ENCODE measurements at places on chromosomes 12 and 14.

DNA sequence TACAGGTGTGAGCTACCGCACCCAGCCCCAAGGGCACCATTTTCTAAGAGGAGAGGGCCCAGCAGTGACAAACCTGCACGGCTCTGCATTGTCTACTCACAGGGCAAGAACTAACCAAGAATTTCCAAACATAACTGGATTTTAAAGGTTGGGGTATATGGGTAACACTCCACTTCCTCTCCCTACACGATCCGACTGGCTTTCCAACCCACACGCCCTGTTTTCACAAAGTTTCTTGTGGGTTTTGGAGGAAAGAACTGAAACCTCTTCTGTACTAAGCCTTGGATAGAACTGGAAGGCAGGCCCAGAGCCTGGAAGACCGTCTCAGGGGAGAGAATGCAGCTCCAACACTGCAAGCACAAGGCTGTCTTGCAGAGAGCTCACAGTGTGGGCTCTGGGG, 24.9 kb downstream of the SNRNP35 start:
- DNase-seq, result no peak
- peaks cover 13% of the 10 kb centered on the region for H3K4me1 ChIP-seq
- no peak overlapping the region for H3K27ac ChIP-seq
- H3K4me3 ChIP-seq, result no peak overlapping the region
- no peaks in the 10 kb centered on the region for H3K27me3 ChIP-seq

- H3K27me3 ChIP-seq, result no peaks in the 10 kb centered on the region
- DNase-seq, result no peak
Observed at GRCh38 chr14:51929166-51929565, 60.2 kb upstream of the RTRAF start.

GRCh38 chr14:87111126-87111525, 881.9 kb downstream of the GALC start:
- no peaks in the 10 kb centered on the region for H3K27me3 ChIP-seq
- H3K4me1 ChIP-seq, result no peaks in the 10 kb centered on the region
- H3K4me3 ChIP-seq, result no peak overlapping the region

GRCh38 chr12:104207416-104208205, 8.0 kb upstream of the TXNRD1 start:
- no peak for DNase-seq
- H3K27me3 ChIP-seq, result peaks cover 9% of the 10 kb centered on the region

DNA sequence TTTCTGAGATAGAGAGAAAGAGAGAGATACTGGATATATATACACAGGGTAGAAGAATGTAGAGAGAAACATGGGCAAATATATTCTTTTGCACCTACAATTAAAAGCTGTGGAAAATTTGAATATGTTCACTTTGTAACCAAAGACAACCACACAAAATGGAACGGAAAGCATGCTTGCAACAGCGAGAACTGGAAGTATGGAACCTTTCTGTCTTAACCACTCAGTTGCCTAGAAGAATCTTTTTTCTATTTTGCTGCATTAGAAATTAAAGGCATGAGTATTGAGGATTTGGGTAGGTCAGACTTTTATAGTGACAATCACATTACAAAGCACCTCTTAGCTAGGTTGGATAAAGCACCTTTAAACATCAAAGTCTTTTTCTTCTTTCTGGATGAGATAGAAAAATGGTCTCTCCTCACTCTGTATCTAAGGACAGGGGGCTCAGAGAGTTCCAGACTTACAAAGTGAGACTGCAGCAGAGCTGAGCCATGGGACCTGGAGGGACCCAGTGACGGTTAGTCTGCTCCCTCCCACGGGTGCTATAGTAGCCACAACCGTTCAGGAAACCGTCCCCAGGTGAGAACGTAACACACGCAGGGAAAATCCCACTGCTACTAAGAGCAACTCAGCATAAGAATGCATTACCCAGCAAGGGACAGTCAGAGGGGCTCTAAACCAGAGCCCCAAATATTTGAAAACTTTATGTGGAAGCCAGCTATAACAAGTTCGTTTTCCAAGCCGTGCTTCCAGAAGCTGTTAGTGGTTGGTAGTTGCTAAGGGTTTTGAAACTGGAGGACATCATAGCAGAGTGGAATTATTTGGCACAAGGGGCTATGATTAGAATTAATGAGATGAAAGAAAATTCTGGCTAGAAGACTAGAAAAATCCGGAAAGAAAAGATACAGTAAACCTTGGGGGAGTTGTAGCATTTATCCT, 97.1 kb downstream of the DAD1 start:
- peaks cover 98% of the 10 kb centered on the region for H3K4me1 ChIP-seq
- DNase-seq, result no peak
- H3K36me3 ChIP-seq, result no peaks in the 10 kb centered on the region
- peak overlapping the region; percentile 42 for H3K4me3 ChIP-seq
- peak overlapping the region; percentile 88 for H3K27ac ChIP-seq

DNA sequence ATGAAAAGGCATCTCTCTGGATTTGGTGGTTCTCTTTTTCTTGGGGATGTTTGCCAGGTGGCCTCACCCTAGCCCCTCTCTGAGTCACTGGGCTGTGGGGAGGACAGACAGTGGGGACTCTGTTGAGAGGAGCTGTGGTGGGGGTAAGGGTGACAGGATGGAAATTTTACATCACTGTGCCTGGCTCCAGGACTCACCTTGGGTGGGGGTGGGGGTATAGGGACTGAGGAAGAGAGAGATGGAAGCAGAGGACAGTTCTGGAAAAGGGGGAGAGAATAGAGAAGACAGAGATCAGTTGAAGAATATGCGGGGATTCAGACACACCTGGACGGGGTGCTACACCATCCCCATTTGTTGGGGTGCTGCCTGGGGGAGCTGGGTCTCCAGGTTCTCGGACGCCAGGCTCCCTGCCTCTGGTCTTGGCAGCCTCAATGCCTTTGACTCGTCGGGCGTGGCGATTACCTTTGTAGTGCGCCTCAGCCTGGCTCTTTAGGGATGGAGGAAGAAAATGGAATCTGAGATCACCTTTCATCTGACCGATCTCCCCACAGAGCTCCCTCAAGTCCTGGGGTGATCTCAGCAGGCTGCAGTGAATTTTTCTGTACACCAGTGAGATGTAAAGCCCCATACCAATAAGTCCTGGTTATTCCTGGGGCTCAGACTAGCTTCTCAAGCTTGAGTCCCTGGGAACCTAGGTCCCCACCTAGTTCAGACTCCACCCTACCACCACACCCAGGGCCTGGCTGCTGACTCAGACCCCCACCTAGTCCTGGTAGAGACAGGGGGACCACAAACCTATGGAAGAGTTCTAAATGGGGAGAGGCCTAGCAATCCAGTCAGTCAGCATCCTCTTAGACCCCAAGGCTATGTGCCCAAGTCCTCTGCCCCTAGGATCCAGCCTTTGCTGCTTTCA, 9.6 kb upstream of the GPR84 start:
- H3K27me3 ChIP-seq, result no peaks in the 10 kb centered on the region
- peaks cover 11% of the 10 kb centered on the region for H3K4me1 ChIP-seq
- peaks cover 13% of the 10 kb centered on the region for H3K36me3 ChIP-seq
- DNase-seq, result no peak

GRCh38 chr12:44500423-44500822, 375.7 kb downstream of the NELL2 start:
- H3K27ac ChIP-seq, result no peak overlapping the region
- no peak overlapping the region for H3K4me3 ChIP-seq
- H3K27me3 ChIP-seq, result peaks cover 2% of the 10 kb centered on the region

- DNase-seq, result no peak
- H3K4me1 ChIP-seq, result peaks cover 3% of the 10 kb centered on the region
- no peak overlapping the region for H3K27ac ChIP-seq
- H3K36me3 ChIP-seq, result peaks cover 25% of the 10 kb centered on the region
Observed at GRCh38 chr12:49527361-49528130, 11.3 kb upstream of the KCNH3 start.

DNA sequence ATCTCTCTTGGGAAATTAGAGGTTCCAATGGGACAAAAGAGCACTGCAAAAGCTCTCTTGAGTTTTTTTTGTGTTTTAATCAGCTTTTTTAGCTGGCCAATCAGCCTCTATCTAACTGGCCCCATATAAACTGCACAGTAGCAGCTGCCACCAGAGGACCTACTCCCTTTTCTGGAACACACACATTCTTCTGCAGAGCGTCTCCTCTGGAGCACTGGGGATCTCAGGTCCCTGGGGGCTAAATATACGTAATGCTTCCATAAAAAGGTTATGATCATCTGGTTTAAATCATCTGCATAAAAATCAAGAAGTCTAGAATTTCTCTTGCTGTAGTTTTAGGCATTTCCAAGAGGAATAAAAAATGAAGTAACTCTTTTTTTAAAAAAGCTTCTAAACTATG, 32.3 kb downstream of the TSPAN8 start:
- no peak overlapping the region for H3K27ac ChIP-seq
- H3K27me3 ChIP-seq, result no peaks in the 10 kb centered on the region
- DNase-seq, result no peak
- no peak overlapping the region for H3K4me3 ChIP-seq
- no peaks in the 10 kb centered on the region for H3K4me1 ChIP-seq
- H3K36me3 ChIP-seq, result no peaks in the 10 kb centered on the region

DNA sequence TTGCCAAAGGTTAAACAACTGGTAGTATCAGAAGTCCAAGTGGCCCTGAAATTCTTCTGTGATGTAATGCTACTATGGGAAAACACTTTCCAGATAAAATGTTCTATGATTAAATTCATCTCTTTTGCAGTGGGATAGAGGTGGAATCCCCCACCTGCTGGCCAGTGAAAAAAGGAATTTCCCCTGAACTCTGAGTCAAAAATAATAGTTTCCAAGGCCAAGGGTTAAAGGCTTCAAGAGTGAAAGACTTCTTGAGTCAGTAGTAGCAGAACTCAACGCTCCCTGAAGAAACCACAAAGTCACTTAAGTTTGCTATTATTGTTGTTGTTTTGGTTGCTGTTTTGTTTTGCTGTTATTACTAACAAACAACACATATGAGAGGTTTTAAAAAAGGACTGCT, 330.8 kb downstream of the SOX5 start:
- DNase-seq, result no peak
- H3K27ac ChIP-seq, result no peak overlapping the region
- no peaks in the 10 kb centered on the region for H3K27me3 ChIP-seq
- H3K4me1 ChIP-seq, result no peaks in the 10 kb centered on the region
- no peak overlapping the region for H3K4me3 ChIP-seq

- no peak for DNase-seq
- H3K36me3 ChIP-seq, result no peaks in the 10 kb centered on the region
- peaks cover 6% of the 10 kb centered on the region for H3K27me3 ChIP-seq
- peak overlapping the region; percentile 55 for H3K4me3 ChIP-seq
- peaks cover 16% of the 10 kb centered on the region for H3K4me1 ChIP-seq
Observed at GRCh38 chr12:124646385-124647230, 79.2 kb upstream of the NCOR2 start.

DNA sequence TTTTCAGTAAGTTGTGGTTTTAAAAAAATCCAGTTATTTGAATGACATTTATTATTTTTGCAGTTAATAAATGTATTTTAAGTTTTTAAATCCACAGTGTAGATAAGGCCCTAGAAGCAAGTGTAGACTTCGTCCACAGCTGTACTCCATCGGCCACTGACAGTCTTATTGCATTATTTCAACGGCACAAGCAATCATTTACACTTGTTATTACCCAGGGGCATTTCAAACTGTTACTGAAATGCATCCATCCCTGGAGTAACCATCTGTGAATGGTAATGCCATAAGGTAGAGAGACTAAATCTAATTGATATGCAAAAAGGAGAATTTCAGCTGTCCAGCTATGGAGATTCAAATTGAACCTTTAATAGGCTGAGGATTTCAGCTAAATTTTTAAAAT, 48.4 kb downstream of the BICD1 start:
- DNase-seq, result no peak
- H3K4me3 ChIP-seq, result no peak overlapping the region
- peaks cover 19% of the 10 kb centered on the region for H3K36me3 ChIP-seq
- no peaks in the 10 kb centered on the region for H3K4me1 ChIP-seq
- H3K27me3 ChIP-seq, result no peaks in the 10 kb centered on the region

GRCh38 chr14:73744874-73745529, 30.8 kb upstream of the PNMA1 start:
- DNase-seq, result no peak
- H3K4me3 ChIP-seq, result peak overlapping the region; percentile 53
- no peaks in the 10 kb centered on the region for H3K27me3 ChIP-seq

GRCh38 chr14:91885113-91885712, 17.9 kb upstream of the TC2N start:
- DNase-seq, result no peak
- no peaks in the 10 kb centered on the region for H3K27me3 ChIP-seq
- no peaks in the 10 kb centered on the region for H3K36me3 ChIP-seq

GRCh38 chr12:66901138-66901932, 222.5 kb upstream of the GRIP1 start:
- H3K4me3 ChIP-seq, result peak overlapping the region; percentile 44
- peaks cover 28% of the 10 kb centered on the region for H3K4me1 ChIP-seq
- no peak for DNase-seq
- peak overlapping the region; percentile 82 for H3K27ac ChIP-seq
- H3K27me3 ChIP-seq, result no peaks in the 10 kb centered on the region

- H3K36me3 ChIP-seq, result no peaks in the 10 kb centered on the region
- H3K27ac ChIP-seq, result no peak within 1 kb of the TSS
- H3K4me3 ChIP-seq, result peak within 1 kb of the TSS; percentile 32
- H3K27me3 ChIP-seq, result peaks cover 23% of the 10 kb centered on the region
Observed at GRCh38 chr12:128852885-128853599, at the start of gene GLT1D1. Gene GLT1D1 (plus strand): TSS chr12:128853478. CDS start chr12:128853582, 104 bp downstream.

DNA sequence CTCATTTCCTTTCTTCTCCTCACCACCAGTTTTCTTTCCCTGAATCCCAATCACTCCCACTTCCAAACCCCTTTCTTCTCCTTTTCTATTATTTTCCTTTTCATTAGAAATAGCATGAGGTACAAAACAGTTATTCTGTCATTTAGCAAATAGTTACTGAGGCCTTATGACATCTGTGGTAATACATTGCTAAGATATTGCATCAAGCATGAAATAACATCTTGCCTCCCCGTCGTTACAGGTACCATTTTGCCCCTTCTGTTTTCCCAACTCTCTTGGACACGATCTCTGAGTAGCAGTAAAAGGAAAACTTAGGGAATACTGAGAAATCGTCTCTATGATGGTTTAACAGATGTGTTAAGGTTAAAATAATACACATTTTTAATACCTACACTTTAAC, 175.8 kb upstream of the SOX5 start:
- peaks cover 12% of the 10 kb centered on the region for H3K4me1 ChIP-seq
- H3K27me3 ChIP-seq, result no peaks in the 10 kb centered on the region
- DNase-seq, result no peak

DNA sequence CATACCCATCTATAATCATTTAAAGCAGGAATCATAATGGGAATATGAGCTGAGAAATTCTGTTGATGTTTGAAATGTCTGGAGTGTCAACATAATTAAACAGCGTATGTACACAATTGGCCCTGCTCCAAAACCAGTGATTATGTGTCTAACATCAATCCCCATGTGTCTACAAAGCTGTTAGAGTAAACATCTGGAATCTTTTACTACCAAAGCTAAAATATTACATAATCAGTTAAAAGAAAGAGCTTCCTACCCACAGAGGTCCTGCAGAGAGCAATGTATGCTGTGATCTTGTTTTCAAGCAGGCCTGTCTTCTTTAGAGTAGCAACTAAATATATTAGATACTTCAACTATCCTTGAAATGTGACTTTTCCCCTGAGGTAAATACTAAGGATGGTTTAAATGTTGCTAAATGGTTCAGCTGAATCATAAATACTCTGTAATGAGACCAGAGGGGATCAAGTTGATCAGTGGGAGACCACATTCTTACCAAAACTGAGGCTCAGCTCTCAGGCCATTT, 74.3 kb downstream of the RASSF8 start:
- no peaks in the 10 kb centered on the region for H3K36me3 ChIP-seq
- no peak overlapping the region for H3K4me3 ChIP-seq
- no peak for DNase-seq

- DNase-seq, result peak; percentile 43
- H3K4me3 ChIP-seq, result peak overlapping the region; percentile 77
- no peaks in the 10 kb centered on the region for H3K27me3 ChIP-seq
Observed at GRCh38 chr12:123150275-123150743, 581 bp downstream of the PITPNM2 start.

- H3K36me3 ChIP-seq, result peaks cover 27% of the 10 kb centered on the region
- H3K4me3 ChIP-seq, result peak overlapping the region; percentile 7
- no peaks in the 10 kb centered on the region for H3K27me3 ChIP-seq
- no peak for DNase-seq
- H3K27ac ChIP-seq, result peak overlapping the region; percentile 37
- peaks cover 40% of the 10 kb centered on the region for H3K4me1 ChIP-seq
Observed at GRCh38 chr14:89258728-89259273, 158.2 kb downstream of the FOXN3 start.

Measured in activated B cell treated with CpG ODN at 0.5 μM for 24 hours (primary cell).